ENCODE measurements at places on chromosomes 12 and 14.

DNA sequence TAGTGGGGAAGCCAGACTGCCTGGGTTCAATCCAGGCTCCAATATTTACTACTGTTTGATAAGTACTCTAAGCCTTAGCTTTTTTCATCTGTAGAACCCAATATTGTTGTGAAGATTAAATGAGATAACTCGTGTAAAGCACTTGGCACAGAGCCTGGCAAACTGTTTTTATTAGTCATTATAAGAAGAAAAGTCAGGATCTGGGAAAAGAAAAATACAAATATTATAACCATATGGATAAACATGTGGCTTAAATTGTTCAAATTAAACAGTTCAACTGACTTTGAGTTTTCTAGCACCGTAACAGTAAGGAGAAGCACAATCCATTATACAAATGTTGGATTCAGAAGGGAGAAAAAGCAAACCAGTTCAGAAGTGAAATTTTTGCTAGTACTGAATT lies 22.0 kb upstream of the CDK17 start:
- no peak for DNase-seq

- no peak for DNase-seq
These were observed 42.8 kb downstream of the PITPNM2 start for GRCh38 chr12:123107926-123108681.

- no peak for DNase-seq
These were observed 19.2 kb upstream of the COX16 start for GRCh38 chr14:70378696-70379095.

- DNase-seq = no peak
These were observed 169.8 kb downstream of the BTG1 start for GRCh38 chr12:91975891-91976290.

DNA sequence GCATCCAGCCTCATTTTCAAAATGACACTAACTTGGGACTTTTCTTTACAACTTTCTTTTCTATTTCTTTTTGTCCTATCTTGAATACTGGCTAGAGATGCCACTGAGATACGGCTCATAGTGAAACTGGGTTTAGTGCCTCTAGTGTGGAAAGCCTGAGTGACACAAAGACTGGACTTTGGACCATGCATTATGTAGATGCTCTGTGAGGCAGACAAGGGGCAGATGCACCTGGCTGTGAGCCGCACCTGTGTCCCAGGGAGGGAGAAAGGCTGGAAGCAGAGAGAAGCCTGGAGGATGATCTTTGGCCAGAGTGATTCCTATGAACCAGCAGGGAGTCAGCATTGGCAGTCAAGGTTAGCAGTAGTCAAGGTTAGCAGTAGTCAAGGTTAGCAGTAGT lies 852.3 kb upstream of the TMEM132C start:
- no peak for DNase-seq

GRCh38 chr12:132243596-132244310 lies 85.6 kb downstream of the GALNT9 start:
- no peak for DNase-seq

DNA sequence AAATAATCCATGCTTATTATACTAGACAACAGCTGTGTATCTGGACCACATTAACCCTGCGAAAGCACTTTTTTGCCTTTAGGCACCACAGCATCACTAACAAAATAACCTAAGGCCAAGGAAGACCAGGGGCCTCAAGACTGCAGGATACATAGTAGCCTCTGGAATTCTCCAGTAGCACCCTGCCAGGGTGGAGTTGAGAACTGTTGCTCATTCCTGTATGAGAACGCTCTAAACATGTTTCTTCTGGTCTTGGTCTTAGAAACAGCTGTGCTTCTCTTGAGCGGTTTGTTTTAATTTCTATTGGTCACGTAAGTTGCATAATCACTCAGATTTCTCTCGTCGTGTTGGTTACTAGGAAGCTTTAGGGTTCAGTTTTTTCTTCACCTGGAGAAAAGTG lies 7.9 kb downstream of the B4GALNT3 start:
- no peak for DNase-seq

- DNase-seq = no peak
These were observed 466.2 kb upstream of the FLRT2 start for GRCh38 chr14:85063747-85064146.

DNA sequence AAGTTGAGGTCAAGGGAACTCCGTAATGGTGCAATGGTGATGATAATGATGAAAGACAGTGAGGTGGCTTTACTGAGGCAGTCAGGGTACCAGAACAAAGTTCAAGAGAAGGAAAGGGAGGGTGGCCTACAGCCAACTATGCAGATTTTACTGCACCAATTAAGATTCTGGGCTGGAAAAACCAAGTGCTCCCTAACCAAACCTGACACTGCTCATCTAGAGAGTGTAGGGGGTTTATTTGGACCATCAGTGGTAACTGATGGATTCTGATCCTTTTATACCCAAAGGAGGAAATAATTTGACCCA lies 387 bp downstream of the LRRC9 start:
- no peak for DNase-seq

- DNase-seq = peak; percentile 54
These were observed 947 bp upstream of the LRRC9 start for GRCh38 chr14:59918824-59919569.

GRCh38 chr12:124422570-124423523 lies 128.0 kb downstream of the RFLNA start:
- DNase-seq = no peak

DNA sequence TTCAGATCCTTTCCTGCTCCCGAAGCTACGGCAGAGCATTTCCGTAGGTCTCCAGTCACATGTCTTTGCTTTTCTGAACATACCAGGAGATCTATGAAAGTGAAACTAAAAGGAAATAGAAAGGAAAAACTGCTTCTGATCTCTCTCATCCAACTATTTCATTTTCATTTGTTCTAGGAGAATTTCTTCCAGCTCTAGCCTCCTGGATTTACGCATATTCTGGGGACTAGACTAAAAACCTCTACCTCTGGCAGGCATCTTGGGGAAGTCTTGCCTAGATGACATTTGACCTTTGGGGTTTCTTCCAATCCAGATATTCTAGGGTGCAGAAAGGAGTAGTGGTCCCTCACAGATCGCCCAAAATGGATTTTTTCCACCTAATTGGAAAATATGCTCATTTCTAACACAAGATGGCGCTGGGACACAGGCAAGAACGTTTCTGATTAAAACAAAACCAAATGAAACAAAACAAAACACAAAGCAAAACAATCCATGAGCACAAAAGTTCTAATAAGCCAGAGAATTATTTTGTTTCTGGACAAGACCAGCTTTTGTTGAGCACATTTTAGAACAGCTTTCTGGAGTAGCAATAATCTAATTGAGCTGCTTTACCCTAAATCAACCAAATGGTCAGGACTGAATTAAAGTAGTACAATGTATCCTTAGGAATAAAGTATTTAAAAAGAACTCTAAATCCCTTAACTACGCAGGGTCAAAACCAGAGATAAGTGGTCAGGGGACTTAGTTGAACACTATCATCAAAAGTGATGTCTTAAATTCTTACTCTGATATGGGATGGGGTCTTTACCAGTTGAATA lies 12.3 kb upstream of the PARP11 start:
- peak; percentile 53 for DNase-seq

- DNase-seq = peak; percentile 83
These were observed 31.8 kb upstream of the OR10A7 start for GRCh38 chr12:55188974-55189556.

- peak; percentile 54 for DNase-seq
These were observed 556 bp downstream of the MTHFD1 start for GRCh38 chr14:64388533-64389285.

DNA sequence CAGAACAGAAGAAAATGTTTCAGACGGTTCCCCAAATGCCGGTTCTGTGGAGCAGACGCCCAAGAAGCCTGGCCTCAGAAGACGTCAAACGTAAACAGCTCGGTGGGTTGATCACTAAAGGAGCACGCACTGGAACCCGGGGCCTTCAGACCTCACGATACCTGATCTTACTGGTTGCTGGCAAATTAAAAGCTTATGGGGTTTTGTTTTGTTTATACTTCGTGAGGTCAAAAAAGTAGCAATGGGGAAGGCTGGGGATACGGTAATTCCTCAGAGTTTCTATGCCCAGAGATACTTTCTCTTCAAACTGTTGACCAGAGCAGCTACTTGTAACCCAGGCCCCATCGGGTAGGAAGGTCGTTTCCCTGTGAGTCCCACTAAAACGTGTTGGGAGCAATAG lies 1.7 kb downstream of the CDKN1B start:
- DNase-seq = peak; percentile 63

GRCh38 chr12:45216983-45217485 lies 1.1 kb downstream of the ANO6 start:
- peak; percentile 38 for DNase-seq

DNA sequence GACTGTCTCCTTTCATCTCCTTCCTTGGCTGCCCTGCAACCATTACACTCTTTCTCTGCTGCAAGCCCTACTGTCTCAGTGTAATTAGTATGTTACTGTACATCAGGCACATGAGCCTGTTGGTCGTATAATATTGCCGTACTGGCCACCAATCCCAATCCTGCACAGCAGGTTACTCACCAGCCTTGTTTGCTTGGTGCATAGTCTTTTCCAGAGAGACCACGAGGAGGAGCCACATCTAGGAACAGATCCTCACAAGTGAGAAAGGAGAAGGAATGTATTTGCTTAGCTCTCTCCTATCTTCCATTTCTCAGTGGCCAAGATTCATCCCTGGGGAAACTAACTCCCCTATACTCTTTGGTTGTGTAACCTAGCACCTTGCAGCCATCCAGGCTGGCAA lies 33.0 kb upstream of the BICDL1 start:
- DNase-seq = no peak

DNA sequence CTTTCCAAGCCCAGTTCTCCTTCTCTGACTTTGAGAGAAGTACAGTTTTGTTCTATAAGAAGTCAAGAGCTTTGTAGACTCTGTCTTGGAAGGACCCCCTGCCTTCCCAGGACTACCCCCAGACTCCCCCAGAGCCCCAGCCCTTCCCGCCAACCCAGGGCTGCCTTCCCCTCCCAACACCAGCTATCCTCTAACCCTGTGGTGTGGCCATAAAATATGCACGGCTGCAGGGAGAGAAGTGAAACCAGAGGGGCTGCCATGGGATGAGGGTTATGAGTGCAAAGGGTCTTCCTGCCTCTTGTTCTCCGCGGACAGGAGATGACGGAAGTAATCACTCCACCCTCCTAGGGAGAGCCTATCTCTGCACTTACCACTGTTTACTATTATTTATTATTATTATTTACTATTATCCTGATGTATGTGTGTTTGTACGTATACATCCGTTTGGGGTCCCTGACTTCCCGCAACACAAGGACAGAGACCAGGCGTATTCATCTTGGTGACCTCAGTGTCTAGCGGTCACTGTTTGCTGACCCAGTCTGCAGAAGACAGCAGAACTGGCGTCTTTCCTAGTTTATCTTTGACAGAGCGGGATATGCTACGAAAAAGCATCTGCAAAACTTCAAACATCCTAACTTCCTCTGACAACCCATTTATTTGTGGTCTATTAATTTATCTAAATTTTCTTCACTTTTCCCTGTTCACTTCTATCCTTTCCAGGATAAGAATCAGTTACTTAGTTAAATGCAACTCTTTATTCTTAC lies 3.5 kb upstream of the SCNN1A start:
- no peak for DNase-seq

DNA sequence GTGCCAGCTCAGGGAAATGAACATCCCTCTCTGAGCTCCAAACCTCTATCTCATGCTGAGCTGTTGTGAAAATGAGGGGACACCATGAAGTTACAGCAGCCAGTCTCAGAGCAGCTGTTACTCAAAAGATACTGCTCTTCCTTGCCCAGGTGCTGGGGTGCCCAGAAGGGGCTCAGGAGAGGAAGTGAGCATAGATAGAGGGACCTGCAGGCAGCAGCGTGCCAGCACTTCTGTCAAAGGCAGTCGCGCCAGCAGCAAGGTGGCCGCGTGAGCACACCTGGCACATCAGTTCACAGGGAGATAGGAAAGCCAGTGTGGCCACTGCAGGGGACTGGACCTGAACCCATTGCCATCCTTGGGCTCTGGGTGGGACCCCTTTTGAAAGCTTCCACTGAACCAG lies 27.8 kb downstream of the C14orf132 start:
- DNase-seq = no peak

- no peak for DNase-seq
These were observed 85.8 kb downstream of the TNFAIP2 start for GRCh38 chr14:103209054-103209453.

- DNase-seq = no peak
These were observed 40.9 kb downstream of the ATXN7L3B start for GRCh38 chr12:74578486-74578885.
